Heart left ventricle (tissue), 16 donors: ENCODE measurements at places on chromosomes 12 and 14. TPM values are rescaled to one million over a fixed set of nuclear protein-coding genes. Genes with fewer than 3 reads are reported as not detected.

GRCh38 chr12:52380271-52380694 is 5.2 kb downstream of the KRT84 start:
- no peak for DNase-seq

- peak; percentile 43 for DNase-seq
Observed at GRCh38 chr12:40226705-40227104, 1.9 kb downstream of the LRRK2 start.

- no peak for DNase-seq
Observed at GRCh38 chr14:89167705-89168104, 249.3 kb downstream of the FOXN3 start.

DNA sequence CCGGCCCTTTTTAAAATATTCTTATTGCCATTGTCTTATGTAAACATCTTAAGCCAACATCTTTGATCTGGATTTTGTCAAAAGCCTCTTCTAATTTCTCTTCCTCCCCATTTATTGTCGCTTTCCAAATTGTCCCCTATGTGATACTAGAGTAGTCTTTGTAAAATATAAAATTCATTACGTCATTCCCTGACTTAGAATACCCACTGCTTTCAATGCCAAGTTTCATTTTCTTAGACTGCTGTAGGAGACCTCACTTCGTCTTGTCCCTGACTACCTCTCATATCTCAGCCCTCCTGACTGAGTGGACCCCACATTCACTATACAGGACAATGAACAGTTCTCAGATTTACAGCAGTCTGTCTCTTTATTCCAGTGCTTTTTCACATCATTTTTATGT is 633.9 kb upstream of the LMO3 start:
- DNase-seq, result no peak

- DNase-seq, result no peak
Observed at GRCh38 chr12:102811110-102811737, 105.8 kb downstream of the PAH start.

The CISTR gene
- 3.1 TPM for total RNA-seq

The KLHDC1 gene
- 7.7 TPM for total RNA-seq
